ENCODE measurements at places on chromosomes 7 and 10.
A peak's percentile ranks its signal among the peaks of the same experiment; 100 is the strongest.

- no peak for DNase-seq
Observed at GRCh38 chr10:127283576-127283975, 87.2 kb upstream of the INSYN2A start.

- no peak for DNase-seq
Observed at GRCh38 chr10:3408603-3409365, 236.2 kb upstream of the PITRM1 start.

DNA sequence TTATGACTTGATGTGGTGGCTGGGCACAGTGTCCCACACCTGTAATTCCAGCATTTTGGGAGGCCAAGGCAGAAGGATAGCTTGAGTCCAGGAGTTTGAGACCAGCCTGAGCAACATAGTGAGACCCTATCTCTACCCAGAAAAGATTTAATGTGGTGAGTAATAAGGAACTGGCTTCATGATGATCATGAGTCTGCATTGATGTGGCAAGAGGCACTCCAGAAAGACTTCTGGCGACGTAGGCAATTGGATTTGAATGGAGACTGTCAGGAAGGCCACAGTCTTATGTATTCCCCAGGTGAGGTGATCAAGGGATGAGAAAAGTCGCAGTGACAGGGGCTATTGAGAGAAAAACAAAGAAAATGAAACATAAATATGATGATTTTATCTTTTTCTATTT lies 138.0 kb downstream of the CACNB2 start:
- DNase-seq: no peak

GRCh38 chr7:83934118-83934734 lies 260.4 kb downstream of the SEMA3A start:
- DNase-seq: peak; percentile 16

- no peak for DNase-seq
Observed at GRCh38 chr10:20486791-20487190, 410.3 kb downstream of the NEBL start.

DNA sequence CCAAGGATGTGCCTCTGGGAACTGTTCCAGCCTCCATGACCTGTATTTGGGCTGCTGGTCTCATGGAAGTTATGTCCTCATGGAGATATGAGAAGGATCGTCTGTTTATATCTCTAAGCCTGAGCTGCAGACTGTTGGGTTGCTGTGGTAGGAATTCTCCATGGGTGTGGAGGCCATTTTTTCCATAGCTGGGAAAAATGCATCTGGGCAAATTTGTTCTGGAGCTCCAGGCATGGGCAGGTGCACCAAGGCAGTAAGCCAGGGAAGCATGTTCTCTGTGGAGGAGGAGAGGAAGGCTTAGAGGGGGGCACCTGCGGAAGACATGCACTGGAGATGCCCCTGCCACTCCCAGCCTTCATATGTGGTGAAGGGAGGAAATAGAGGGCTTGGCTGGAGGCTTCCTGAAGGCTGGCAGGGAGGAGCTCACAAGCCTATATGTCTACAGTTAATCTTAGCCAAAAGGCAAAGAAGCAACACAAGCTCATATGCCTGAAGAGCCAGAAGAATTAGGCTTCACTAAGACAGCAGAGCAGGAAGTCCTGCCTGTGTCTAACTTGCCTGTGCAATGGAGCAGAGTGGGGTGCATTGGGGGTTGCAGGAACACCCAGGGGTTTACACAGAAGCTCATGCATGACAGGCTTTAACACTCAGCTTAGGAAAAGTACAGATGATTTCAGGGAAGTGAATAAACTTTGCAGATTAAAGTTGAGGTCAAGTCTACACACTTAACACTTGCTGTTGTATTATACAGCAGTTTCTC lies 35.1 kb upstream of the CXCL12 start:
- no peak for DNase-seq

GRCh38 chr7:139089118-139089517 lies 20.4 kb downstream of the ZC3HAV1 start:
- no peak for DNase-seq
